ENCODE measurements at places on chromosomes 11 and 22.

DNA sequence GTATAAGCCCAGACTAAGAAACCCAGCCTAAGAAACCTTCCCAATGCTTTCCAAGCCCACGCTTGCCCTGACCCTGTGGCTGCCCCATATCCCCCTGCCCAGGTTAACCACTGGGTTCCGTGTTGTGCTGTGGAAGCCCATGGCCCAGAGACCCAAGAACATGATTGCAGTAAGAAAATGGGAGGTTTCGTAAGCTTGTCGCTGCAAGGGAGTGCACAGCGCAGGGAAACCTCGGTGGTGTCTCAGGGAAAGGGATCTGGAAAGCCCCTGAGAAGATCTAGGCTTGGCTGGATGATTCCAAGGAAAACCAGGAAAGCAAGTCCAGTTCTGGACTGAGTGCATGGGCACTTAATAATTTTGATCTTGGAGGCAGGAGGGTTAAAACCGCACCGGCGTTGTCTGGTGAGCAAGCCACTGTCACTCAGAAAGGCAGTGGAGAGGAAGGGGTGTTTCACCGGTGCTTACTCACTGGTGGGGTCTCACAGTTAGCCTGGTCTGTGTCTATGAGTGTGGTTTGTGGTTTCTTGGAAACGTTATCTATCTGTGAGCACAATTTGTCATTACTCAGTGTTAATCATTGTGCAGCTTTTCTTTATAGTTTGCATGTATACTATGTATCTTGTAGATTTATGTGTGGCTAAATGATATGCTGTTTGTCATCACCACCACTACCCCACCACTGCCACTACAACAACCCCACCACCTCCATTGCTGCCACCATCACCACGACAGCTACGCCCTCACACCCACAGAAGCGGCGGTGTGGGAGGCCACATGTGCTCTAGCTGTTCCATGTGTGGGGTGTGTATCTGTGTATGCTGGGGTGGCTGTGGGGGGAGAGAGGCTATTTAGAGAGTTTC is 53.3 kb upstream of the PRDM11 start:
- DNase-seq: no peak

DNA sequence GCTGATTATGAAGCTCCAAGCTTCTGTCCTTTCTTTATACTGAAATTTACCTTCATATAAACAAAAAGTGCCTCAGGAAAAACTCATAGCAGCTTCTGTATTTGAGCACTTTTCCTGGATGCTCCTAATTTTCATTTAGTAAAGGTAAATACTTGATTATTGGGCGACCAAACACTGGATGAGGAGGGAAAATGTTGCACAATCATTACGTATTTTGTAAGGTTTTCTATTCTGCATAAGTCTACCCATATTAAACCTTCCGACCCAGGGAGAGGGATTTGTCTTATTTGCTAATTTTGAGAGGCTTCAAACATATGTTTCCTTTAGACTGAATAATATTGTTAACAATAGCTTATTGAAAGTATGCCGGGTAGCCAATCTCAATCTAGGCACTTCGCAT is 4.3 kb upstream of the SLC6A5 start:
- DNase-seq: no peak

- DNase-seq: no peak
These were observed 44.2 kb downstream of the MCHR1 start for GRCh38 chr22:40723396-40723933.

GRCh38 chr11:70358753-70359152 is 39.6 kb upstream of the CTTN start:
- no peak for DNase-seq

- no peak for DNase-seq
These were observed 9.3 kb downstream of the MSANTD4 start for GRCh38 chr11:106012744-106013143.

GRCh38 chr22:50016988-50017700 is 4.6 kb upstream of the IL17REL start:
- DNase-seq: no peak

DNA sequence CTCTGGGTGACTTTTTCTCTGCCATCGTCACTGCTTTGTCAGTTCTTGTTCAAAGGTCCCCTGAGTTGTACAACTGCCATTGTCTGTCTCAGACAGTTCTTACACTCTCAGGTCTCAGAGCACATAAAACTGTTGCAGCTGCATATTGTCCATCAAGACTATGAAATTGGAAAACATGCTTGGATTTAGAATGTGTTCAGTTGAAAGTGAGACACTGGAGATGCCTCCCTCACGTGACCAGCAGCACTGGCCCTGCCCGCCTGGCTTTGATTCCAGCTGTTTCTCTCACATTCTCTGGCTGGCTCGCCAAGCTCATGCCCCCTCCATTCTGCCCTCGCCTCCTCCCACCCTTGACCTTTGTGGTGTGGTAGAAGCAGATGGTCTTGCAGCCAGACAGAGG is 244.2 kb downstream of the NTM start:
- DNase-seq: no peak

GRCh38 chr11:6022956-6023355 is 7.6 kb downstream of the OR56A1 start:
- no peak for DNase-seq

Data from breast epithelium (tissue), 4 donors.